CD4-positive, alpha-beta T cell treated with Interleukin-10 for 1 hour (primary cell): ENCODE measurements at places on chromosomes 6 and 20.

- no peak for DNase-seq
These were observed 303.1 kb upstream of the CDYL start for GRCh38 chr6:4472969-4473642.

DNA sequence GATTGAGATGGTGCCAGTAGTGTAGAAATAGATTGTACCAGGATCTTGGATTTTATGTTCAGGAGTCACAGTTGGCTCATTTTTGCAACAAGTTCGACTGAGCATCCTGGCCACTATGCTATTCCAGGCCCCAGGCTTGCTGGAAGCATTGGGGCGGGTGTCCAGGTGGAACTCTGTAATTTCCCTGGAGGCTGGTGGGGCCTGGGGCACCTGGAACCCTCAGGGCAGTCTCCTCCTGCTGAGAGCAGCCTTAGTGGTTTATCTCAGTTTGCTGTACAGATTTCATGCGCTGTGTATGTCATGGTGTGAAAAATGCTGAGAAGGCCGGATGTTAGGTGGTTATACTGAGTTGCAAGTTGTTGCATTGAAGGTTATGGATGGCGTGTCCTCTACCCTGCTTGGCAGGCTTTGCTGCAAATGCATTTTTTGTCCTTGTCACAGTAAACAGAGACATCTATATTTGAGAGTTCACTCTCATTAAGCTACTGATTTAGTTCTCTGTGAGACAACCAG, 135.1 kb upstream of the MYLIP start:
- peak; percentile 24 for DNase-seq

DNA sequence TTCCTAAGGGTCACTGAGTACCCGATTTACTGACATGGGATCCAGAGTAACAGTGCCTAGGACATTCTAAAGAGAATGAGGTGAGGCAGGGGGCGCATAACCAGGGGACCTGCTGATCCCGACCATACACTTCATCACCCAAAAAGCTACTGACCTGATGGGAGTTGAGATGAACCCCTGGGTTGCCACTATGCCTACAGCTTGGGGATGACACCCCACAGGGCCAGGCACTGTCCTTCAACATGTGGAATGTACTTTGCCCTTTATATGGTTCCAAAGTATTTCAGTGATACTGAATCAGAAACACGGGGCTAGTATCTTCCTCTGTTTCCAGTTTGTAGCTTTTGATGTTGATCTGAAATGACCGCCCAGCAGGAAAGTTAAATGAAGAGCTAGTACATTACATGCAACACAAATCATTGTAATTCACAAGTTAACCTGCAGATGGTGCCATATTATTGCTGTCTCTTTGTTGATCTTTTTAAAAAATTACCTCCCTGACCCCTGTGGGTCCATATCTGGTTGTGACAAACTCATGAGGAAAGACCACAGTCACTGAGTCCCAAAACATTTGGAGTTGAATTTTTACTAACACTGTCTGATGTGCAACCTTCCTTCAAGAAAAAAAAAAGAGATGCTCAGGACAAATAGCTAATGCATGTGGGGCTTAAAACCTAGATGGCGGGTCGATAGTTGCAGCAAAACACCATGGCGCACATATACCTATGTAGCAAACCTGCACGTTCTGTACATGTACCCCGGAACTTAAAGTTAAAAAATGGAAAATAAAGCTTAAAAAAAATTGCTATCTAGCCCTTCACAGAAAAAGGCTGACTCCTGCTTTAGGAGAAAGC, 42.7 kb upstream of the GCNT2 start:
- DNase-seq: peak; percentile 39

- DNase-seq: no peak
These were observed 113.5 kb downstream of the OGFRL1 start for GRCh38 chr6:71402096-71402495.

DNA sequence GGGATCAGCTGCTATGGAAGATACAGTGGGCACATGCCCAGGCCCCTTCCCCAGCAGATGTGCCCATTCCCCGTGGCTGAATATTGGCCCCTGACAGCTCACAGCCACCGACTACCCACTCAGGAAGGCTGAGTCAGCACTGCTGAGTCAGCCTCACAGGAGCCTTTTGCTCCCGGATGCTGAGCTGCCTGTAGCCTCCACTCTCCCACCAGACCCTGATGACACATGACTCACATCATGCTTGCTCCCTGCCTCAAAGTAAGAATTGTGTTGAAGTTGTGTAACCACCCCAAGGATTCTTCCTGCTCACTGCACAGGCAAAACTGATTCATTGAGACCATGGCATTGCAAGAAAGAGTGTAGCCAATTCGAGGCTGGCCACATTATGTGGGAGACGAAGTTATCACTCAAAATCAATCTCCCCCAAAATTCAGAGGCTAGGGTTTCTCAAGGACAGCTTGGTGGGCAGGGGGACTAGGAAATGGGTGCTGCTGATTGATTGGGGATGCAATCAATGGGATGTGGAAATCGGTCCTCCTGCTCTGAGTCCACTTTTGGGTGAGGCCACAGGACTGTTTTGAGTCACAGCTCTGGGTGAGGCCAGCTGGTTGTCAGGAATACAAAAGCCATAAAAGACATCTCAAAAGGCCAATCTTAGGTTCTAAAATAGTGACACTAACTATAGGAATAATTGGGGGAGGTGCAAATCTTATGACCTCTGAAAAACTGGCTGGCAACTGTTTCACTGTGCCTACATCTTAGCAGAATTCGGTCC, 556.6 kb upstream of the CDH4 start:
- DNase-seq: no peak

DNA sequence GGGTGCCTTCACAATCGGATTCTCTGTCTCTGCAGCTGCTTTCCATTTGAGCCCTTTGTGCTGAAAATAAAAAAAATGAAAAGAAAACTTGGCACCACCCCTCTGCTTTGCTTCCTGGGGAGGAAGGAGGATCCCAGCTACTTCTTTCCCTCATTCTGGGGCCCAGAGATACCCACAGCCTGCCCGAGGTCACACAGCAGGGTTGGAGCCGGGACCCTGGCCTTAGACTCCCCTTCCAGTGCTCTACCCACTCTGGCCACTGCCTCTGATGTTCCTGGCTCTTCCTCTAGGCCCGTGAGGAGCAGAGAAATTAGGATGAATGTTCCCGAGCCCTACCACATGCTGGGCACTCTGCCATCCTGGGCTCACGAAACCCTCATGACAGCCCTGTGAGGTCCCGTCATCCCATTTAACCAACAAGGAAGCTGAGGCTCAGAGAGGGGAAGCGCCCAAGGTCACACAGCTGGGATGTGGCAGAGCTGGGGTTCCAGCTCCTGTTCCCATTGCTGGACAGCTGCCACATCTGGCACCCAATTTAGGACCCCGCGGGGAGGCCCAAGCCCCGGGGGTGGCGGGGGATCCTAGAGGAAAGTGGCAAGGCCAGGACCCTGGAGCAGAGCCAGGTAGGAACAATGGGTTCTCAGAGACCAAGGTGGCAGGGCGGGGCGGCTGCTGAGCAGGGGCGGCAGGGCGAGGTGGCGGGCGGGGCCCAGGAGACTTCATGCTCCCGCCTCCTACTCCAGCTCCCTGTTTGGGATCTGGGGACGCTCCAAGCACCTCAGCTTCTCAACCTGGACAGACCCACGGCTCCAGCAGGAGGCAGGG, 76.6 kb downstream of the CEBPB start:
- DNase-seq: no peak

- no peak for DNase-seq
These were observed 4.9 kb upstream of the CDH22 start for GRCh38 chr20:46312945-46313861.

DNA sequence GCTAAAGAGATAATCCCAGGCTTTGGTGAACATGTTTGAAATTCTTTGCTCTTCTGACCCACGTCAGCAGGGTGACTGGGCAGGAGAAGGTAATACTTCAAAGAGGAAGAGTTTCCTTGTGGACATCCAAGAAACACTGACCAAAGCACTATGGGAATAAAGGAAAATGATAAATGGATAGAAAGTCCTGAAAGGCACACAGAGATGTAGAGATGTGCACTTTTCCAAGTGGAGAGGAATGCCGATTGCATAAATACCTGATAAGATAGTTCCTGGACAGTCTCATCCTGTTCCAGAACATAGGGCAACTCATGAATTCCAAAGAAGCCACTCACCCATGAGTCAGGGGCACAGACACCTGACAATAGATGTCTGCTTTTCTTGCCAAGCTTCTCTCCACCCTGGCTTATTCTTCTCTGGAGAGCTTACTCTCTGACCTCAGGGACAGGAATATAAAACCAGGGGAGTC, 191.3 kb upstream of the FOXA2 start:
- no peak for DNase-seq

- no peak for DNase-seq
These were observed 58.6 kb downstream of the JARID2 start for GRCh38 chr6:15304337-15305042.
